ENCODE measurements at places on chromosomes 12 and 14.

GRCh38 chr12:67449591-67450052 is 180.5 kb downstream of the CAND1 start:
- DNase-seq: no peak

DNA sequence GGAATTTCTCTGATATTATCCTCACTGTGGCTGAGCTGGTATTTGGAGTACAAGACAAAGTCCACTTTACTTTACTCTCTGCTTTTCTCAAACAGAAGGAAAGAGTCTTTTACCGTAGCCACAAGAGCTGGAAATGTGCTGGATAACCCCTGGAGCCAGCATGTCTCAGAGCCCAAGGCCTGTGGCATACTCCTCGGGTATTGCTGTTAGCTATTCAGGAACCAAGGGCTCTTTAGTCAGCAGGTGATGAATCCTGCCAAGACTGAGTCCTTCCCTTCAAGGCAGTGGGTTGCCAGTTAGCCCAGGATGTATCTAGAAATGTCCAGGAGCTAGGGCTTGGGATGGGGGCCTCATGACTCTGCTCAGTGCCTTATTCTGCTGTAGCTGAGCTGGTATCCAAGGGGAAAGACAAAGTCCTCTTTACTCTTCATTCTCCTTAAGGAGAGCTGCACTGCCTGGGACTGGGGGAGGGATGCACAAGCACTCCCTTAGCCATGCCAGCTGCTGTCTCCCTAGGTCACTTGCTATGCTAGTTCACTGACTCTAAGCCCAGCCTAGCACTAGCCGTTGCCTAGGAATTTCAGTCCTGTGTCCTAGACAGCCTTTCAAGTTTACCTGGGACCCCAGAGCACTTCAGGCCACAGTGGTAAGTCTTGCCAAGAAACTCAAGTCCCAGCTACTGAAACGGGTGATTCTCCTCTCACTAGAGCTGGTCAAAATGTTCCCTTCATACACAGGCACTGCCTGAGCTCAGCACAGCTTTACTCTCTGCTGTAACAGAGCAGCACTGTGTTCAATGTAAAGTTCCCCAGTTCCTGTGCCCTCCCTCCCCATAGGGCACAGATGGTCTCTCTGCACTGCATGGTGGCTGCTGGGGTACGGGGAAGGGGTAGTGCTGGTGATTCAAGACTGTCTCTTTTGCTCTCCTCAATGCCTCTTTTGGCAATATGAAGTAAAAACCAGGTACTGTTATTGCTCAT is 136.4 kb downstream of the SLC35F4 start:
- DNase-seq: no peak

DNA sequence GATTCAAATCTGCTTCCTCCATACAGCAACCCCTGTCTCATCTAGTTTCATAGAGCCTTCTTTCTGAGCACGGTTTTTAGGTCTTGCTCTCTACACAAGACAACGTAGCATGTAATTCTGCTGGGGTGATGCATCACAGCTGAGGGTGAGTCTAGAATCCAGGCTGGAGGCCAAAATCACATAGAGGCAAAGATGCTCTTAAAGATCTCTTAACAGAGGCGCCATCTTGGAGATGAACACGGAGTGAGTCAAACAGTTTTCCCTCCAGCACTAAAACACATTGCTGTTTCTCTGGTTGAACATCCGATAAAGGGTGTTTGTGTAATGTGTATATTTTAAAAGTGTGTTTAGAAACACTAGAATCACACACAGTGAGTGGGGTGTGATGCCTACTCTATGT is 78.9 kb downstream of the NOS1 start:
- DNase-seq: no peak

DNA sequence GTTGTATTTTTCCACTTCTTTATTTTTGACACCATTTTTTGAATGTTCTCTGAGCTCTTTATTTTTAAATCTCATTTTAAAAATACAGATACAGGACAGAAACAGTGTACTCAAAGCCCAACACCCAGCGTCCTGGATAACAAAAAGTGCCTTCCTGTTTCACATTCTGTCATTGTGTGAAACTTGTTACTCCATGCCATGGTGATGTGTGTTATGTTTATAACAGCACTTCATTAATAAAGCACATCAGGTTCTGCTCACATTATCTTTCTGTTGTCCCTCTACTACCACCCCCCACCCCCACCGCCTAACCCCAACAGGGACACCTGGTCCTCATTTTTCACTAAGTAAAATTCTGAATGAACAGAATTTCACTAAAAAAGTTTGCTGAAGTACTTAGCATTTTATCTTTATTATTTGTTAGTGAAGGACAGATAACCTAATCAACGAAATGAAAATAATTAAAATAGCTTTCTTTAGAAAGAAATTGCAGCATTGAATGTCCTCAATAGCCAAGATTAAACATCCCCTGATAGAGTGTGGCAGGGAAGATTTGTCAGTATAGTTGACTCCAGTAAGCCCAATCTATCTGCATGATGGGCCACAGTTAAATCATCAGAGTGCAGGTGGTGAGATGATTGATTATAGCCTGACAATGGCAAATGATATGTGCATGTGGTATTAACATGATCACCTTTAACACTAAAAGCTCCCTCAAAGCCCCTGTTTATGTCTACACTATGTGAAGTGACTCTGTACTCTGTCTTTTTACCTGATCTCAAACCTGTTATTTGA is 153.9 kb downstream of the ACSS3 start:
- no peak for DNase-seq

DNA sequence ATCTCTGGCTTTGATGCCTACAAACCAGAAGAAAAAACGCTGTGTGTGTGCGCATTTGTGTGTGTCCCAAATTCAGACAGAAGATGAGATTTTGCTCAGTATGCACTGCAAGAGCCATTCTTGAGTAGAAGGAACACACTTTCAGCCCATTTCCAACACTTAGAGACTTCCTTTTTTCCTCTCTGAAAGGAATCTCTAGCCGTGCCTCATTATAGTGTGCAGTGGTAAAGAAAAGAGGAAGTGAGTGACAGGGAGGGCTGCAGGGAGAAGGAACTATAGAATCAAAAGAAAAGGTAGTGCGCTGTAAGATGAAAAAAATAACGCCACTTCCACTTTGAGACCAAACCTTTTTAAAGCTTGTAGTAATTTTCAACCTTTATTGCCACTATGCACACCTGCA is 1400.9 kb upstream of the FLRT2 start:
- DNase-seq: no peak

DNA sequence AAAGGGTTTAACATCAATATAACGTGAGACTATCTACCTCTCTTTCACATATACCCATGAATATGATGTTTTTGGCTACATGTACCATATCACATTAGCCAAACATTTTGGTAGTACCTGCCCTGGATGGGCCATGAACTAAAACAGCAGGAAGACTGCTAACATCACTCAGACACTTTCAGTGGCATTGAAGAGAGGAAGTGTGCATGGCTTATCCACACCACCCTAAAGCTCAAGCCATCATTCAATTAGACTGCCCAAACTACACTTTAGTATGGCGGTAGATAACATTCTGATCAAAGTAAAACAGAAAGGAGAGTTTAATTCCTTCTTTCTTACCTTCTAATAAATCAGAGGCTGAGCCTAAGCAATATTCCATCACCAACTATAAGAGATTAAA is 103.0 kb downstream of the PEBP1 start:
- no peak for DNase-seq

- DNase-seq: no peak
These were observed 336.5 kb downstream of the FSCB start for GRCh38 chr14:44170556-44170955.

DNA sequence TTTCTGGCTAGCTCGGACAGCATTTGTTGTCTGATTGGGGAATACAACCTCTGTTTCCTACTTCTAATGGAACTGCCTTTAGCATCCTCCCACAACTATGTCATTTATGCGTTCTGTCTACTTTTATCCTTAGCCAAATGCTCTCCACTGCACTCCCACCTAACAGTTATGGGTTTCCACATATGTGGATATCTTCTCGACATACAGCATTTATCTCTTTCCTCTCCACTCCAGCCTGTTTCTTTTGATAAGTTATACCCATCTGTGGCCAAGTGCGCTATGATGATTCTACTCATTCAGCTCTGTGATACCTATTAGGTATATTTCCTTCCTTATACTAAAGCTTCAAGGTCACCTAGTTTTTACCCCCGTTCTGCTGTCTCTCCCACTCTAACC is 122.2 kb upstream of the NAP1L1 start:
- no peak for DNase-seq

All from amygdala (tissue), 56 donors.